Neural crest cell (in vitro differentiated cells): ENCODE measurements at places on chromosomes 6 and 20. TPM values are rescaled to one million over a fixed set of nuclear protein-coding genes. Genes with fewer than 3 reads are reported as not detected.
A peak's percentile ranks its signal among the peaks of the same experiment; 100 is the strongest.

GRCh38 chr6:984031-984430 lies 291.1 kb upstream of the EXOC2 start:
- H3K4me1 ChIP-seq: no peaks in the 10 kb centered on the region
- no peak overlapping the region for H3K27ac ChIP-seq
- DNase-seq: no peak
- no peaks in the 10 kb centered on the region for H3K36me3 ChIP-seq

GRCh38 chr6:122861594-122861993 lies 72.5 kb downstream of the SMPDL3A start:
- no peaks in the 10 kb centered on the region for H3K36me3 ChIP-seq
- no peak overlapping the region for H3K4me3 ChIP-seq
- H3K27me3 ChIP-seq: no peaks in the 10 kb centered on the region
- H3K4me1 ChIP-seq: peaks cover 4% of the 10 kb centered on the region
- H3K27ac ChIP-seq: no peak overlapping the region

GRCh38 chr20:37681384-37682112 lies 12.3 kb upstream of the CTNNBL1 start:
- peaks cover 54% of the 10 kb centered on the region for H3K27me3 ChIP-seq
- H3K4me3 ChIP-seq: no peak overlapping the region
- no peaks in the 10 kb centered on the region for H3K4me1 ChIP-seq
- no peak overlapping the region for H3K27ac ChIP-seq

Gene IMPG1
- total RNA-seq: not detected in 2 replicates

GRCh38 chr20:32779500-32780211 lies 17.5 kb downstream of the DNMT3B start:
- peaks cover 73% of the 10 kb centered on the region for H3K4me1 ChIP-seq
- H3K36me3 ChIP-seq: peaks cover 12% of the 10 kb centered on the region
- peak overlapping the region; percentile 83 for H3K4me3 ChIP-seq

Gene HLA-DQB2
- total RNA-seq: not detected in 2 replicates

DNA sequence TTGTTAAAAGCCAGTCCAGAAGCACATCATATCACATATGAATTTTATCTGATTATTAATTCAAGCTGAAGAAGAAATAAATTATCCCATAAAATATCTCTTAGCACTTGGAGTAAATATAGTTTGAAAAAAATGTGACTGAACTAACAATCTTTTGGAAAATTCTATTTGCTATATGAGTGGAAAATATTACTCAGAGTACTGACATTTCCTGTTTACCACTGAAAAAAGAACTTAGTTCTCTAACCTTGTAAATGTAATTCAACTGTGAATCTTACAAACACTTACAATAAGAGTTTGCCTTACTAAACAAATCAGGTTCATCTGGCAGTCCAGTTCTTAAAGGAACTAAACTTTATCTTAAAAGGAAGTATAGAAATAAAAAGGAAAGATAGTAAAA lies 44.2 kb downstream of the MOXD1 start:
- peaks cover 41% of the 10 kb centered on the region for H3K36me3 ChIP-seq
- H3K4me3 ChIP-seq: no peak overlapping the region
- no peaks in the 10 kb centered on the region for H3K4me1 ChIP-seq
- H3K27ac ChIP-seq: no peak overlapping the region

- no peak overlapping the region for H3K27ac ChIP-seq
- no peaks in the 10 kb centered on the region for H3K27me3 ChIP-seq
- no peaks in the 10 kb centered on the region for H3K36me3 ChIP-seq
Observed at GRCh38 chr6:39254999-39255535, 25.8 kb upstream of the KCNK5 start.

Gene PSMA7
- 318 and 322 TPM in 2 replicates for total RNA-seq

DNA sequence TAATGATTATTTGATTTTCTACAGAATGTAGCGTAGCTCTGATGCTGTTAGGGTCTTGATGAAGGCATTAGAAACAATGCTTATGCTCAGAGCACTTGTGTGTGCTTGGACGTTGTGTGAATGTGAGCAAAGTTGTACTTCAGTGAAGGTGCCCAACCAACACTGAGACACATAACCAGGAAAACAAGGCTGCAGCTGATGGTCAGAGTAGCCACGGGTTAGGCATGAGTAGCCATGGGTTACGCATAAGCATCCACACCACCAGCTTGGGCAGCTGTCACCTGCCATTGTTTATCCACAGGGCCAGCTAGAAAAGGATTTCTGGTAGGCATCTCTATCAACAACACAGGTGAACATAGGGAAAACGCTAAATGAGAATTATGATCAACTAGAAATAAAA lies 326.6 kb downstream of the NRN1 start:
- no peak overlapping the region for H3K4me3 ChIP-seq
- no peak overlapping the region for H3K27ac ChIP-seq
- no peaks in the 10 kb centered on the region for H3K27me3 ChIP-seq

GRCh38 chr6:115618256-115618655 lies 442.4 kb downstream of the FRK start:
- no peak overlapping the region for H3K4me3 ChIP-seq
- H3K36me3 ChIP-seq: no peaks in the 10 kb centered on the region
- DNase-seq: no peak
- no peak overlapping the region for H3K27ac ChIP-seq

DNA sequence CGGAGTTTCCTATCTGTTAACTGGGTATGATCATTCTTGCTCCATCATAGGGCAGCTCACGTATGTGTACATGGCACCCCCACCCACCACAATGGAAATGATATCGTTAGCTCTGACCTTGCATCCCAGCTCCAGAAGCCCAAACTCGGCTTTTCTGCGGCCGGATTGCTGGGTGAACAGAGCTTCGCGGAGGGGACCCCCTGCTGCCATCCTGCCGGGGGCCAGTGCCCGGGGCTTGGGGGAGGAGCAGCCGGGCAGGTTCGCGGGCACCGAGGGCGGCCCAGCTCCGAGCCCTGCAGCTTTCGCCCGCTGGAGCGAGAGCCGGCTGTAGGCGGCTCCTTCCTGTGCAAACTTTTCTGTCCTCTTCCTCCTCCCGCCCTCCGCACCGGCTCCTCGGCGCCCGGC lies 24.9 kb upstream of the FUCA2 start:
- no peaks in the 10 kb centered on the region for H3K36me3 ChIP-seq
- peaks cover 22% of the 10 kb centered on the region for H3K27me3 ChIP-seq
- H3K27ac ChIP-seq: no peak overlapping the region
- peaks cover 11% of the 10 kb centered on the region for H3K4me1 ChIP-seq
- DNase-seq: peak; percentile 40

Gene OR2H1
- not detected in 2 replicates for total RNA-seq

Gene JPH2
- total RNA-seq: 0.07 TPM in 1 of 2 replicates, not detected in the other

DNA sequence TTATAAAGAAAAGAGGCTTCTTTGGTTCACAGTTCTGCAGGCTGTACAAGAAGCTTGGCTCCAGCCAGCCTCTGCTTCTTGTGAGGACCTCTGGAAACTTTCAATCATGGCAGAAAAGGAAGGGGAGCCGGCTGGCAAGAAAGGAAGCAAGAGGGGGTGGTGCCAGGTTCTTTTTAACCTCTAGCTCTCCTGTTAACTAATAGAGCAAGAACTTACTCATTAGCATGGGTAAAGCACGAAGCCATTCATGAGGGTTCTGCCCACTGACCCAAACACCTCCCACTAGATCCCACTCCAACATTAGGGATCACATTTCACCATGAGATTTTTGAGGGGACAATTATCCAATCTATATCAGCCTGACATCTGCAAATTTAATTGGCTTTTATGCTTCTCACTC lies 347.1 kb downstream of the GRIK2 start:
- H3K4me1 ChIP-seq: peaks cover 13% of the 10 kb centered on the region
- no peak for DNase-seq
- H3K36me3 ChIP-seq: peaks cover 11% of the 10 kb centered on the region
- no peak overlapping the region for H3K4me3 ChIP-seq
- peak overlapping the region; percentile 78 for H3K27ac ChIP-seq
- no peaks in the 10 kb centered on the region for H3K27me3 ChIP-seq

Gene SLC35D3
- total RNA-seq: not detected in 2 replicates
